Fibroblast of skin of back (primary cell): ENCODE measurements at places on chromosomes 4 and X.
A peak's percentile ranks its signal among the peaks of the same experiment; 100 is the strongest.

- no peak for DNase-seq
Observed at GRCh38 chr4:188299161-188299560, 159.9 kb downstream of the TRIML1 start.

DNA sequence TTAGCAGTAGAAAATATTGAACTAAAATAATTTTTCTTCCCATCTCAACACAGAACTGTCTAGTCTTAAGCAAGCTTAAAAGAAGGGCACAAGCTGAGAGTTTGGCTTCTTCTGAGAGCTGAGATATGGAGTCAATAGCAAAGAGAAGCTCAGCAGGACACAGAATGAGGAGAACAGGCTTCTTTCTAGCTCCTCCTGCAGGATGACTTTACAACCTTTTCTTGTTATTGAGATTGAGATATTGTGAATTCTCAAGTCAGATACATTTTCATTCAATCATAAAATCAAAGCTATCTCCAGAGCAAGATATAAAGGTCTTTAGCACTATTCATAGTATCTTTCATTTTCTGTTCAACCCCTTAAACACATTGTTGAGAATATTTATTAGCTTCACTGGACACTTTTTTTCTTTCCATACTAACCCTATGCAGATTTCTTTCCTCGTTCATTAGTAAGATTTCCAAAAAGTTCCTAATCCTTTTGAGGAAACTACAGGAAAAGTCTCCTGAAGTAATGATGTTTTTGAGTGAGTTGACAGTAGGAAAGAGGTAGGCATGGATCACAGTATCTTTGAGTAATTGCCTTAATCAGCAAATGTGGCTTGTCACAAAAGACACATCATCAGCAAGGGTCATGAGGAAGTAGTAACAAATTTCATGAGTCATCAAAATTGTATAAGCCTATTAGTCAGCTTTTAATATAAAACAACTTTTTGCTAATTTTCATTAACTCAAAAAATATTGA, 17.8 kb upstream of the CXCL3 start:
- DNase-seq = no peak

- peak; percentile 90 for DNase-seq
Observed at GRCh38 chrX:103531002-103531401, 11.7 kb upstream of the RAB40A start.

GRCh38 chrX:111090458-111090857, 5.5 kb upstream of the PAK3 start:
- no peak for DNase-seq

- no peak for DNase-seq
Observed at GRCh38 chr4:110617646-110618580, 5.0 kb downstream of the PITX2 start.

DNA sequence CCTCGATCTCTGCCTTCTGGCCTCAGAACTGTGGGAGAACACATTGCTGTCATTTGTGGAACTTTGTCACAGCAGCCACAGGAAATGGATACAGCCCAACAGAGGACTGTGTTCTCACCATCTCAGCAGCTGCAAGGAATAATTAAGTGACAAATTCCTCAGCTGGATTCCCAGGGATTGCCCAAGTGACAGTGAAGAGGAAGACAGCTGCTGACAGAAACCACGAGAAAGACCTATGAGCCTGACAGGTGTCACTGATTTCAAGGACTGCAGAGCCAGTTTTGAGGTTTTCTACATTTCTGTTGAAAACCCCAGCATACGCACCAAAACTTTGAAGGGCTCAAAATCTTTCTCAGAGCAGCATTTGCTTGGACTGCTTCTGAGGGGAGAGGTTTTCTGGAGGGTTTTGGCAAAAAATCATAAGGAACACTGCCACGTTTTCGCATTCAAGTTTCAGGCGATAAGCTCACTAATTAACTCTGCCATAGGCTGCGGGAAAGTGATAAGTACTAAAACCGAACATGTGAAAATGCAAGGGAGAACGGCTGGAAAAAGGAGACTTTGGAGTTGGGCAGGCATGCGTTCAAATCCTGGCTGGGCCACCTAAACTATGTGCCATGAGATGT, 88.8 kb downstream of the DRD5 start:
- no peak for DNase-seq

- peak; percentile 88 for DNase-seq
Observed at GRCh38 chr4:8241895-8242696, 27.5 kb upstream of the HTRA3 start.

DNA sequence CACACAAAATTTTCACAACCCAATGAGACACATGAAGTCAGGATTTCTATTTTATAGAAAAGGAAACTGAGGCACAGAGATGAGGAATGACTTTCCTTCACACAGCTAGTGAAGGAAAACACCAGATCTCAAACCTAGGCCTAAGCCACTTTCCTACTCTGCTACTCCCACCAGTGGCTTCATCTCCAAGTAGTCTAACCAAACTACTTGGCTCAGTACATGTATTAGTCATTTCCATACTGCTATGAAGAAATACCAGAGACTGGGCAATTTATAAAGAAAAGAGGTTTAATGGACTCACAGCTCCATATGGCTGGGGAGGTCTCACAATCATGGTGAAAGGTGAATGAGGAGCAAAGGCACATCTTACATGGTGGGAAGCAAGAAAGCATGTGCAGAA, 196.6 kb downstream of the EVC2 start:
- peak; percentile 18 for DNase-seq

- peak; percentile 60 for DNase-seq
Observed at GRCh38 chr4:66575008-66575696, 904.9 kb upstream of the EPHA5 start.

DNA sequence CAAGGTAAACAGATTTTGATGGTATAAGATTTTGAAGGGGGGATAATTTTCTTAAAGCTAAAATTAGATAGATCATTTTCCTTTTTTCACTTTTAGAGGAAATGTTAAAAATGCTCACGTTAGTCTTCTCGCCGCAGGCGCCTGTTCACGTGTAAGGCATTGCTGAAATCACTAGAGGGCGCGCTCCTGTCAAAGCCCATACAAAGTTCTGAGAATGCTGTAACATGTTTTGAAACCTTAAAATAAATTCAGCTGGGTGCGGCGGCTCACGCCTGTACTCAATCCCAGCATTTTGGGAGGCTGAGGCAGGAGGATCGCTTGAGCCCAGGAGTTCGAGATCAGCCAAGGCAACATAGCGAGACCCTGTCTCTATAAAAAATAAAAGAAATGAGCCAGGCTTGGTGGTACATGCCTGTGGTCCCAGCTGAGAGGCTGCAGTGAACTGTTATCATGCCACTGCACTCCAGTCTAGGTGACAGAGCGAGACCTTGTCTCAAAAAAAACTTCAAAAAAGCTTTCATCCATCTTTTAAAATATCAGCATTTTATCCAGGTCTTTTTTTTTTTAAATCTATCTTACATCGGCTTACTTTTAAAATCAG, 138.0 kb downstream of the RBMX2 start:
- peak; percentile 40 for DNase-seq

DNA sequence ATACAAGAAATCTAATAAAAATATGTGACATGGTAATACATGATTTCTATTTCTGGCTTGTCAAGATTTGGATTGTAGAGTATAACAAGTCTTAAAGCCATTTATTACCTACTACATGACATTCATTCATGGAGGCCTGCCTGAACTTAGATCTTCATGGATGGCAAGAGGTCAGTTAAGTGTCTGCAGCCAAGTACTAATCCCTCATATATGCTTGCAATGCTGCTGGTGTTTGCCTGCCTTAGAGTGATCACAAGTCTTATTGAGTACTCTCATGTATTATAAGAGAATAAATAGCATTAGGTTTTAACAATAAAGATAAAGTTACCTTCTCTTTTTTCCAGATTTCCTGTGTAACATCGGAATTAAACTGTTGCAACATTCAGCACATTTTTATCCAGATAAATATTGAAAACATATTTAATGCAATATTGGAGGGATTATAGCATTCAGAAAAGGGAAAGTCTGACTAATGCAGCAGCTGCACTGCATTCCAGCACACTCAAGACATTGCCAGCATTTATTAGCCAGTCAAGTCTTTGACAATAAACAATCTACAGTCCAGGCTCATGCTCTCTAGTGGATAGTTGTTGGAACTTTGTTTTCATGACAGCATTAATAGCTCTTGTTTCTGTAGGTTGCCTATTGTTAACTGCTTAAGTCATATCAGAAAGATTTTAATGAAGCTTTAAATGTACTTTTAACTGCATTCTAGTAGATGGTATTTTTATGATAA, 737.1 kb downstream of the FAT4 start:
- DNase-seq = peak; percentile 72

DNA sequence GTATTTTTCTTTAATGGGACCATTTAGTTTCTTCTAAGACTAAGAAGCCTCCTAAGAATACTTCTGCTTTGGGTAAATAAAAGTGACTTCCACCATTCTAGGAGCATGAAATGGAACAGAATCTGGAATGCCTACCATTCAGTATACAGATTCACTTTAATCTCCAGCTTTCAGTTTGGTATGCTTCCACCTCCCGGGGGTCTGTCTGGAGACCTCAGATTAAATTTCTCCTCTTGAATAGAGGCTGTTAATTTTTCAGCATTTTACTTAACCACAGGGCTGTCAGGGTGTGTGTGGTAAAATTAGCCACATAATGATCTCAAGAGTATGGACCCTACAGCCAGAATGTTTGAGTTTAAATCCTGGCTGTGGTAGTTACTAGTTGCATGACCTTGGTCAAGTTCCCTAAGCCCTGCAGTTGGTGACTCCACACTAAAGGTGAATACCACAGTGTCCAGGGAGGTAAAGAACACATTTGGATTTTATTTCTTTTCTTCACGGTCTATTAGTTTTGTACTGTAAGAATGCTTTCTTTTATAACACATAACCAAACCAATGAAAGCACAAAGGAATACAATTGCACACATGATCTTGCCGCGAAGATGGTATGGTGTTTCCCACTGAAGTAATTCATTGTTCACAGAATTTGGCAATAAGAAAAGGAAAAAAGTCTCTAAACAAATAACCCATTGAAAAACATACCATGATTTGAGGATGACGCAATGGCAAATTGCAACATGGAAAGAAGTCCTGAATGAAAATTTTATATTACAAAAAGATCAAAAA, 37.3 kb upstream of the TRIM2 start:
- peak; percentile 31 for DNase-seq

DNA sequence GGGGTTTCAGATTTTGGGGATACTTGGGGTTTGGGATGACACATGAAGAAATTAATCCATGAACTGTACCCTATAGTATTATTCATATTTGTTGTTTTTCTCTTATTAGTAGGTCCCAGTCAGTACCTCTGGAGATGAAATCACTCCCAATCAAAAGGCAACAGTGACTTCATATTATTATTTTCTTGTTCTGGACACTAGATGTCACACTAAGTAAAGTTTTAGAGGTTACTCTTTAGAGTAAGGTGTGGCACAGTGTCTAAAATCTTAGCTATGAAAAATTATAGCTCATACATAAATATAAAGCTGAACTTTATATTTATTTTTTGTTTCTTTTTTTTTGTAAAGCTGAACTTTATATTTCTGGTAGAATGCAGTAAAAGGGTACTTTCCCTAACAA, 35.1 kb downstream of the FAM114A1 start:
- peak; percentile 28 for DNase-seq

- DNase-seq = peak; percentile 52
Observed at GRCh38 chrX:74534569-74535038, 79.8 kb downstream of the RLIM start.

DNA sequence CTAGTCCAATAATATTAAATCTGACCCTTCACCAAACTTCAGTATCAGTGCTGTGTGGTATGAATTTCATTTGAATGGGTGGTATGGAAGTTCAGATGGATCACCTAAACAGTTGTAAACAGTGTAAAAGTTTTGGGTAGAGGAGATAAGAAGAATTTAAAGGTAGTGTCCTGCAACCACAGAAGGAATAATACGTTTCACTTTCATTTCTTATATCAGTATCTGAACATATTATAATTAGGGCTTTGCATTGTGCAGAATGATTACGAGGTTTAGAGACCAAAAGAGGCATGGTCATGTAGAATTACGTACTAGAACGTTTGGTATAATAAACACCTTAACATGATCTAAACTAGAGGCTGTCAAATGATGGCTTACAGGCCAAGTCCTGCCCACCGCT, 116.1 kb downstream of the PDLIM5 start:
- DNase-seq = no peak

- peak; percentile 31 for DNase-seq
Observed at GRCh38 chrX:15376956-15377355, 7.3 kb downstream of the VEGFD start.

DNA sequence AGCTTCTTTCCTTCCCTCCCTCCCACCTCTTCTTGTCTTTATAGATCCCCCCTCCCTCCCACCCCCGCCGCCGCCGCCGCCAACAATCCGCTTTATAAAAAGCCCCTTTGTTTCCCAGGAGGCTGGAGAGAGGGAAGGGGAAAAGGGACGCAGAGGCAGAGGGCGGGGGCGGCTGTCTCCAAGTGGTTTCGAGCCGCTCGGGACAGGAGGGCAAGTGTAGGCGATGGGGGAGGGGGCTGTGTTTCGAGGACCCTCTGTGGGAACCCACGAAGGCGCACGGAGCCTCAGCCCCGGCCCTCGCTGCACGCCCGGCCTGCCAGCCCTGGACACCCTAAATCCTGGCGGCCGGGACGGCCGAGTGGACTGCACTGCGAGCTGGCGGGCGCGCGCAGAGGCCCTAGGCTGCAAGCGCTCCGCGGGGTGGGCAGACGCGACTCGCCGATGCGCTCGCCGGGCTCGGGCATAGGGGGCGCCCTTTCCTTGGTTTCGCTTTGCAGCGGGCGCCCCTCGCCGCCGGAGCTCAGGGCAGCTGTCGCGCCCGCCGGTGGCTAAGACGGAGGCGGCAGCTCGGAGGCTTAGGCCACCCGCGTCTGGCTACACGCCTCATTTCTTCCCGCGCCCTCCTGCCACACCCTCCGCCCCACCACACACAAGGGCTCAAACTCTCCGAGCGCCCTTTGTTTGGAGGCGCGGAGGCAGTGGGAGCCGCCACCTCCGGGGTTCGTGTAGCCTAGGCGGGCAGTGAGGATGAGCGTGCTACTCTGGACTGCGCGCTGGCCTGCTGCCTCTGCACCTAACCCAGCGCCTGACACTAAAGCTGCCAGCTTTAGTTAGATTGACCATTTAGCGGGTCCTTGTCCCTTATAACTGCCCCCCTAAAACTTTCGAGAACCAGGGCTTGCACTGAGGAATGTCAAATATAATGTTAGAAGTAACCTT, 2.2 kb downstream of the MAMLD1 start:
- peak; percentile 57 for DNase-seq

DNA sequence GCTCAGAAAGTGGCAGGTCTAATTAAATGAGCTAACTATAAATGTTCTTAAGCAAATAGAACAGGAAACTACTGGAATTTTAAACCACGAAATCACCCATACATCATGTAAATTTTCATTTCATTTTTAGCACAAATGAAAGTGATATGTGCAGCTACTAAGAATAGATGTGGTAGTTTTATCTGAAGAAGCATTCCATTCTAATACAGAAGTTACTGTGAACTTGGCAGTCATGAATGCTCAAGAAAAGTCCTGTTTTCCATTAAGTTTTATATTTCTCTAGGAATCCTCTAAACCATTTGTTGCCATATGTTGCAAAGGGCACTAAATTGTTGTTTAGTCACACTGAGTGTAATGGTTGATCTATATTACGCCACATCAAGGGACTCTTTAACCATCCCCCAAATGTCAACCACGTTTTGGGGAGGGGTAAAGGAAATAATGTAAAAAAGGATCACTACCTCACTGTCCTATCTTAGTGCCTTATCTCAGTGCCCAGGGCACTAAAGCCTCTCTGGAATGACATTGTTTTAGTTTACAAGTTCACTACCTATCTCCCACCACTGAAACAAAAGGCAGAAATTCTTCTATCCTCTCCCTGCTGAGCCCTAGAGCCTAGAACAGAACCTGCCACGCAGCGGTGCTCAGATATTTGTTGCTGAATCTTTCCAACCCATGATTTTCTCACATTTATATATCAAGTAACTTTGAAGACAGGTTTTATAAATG, 118.0 kb downstream of the SHISA3 start:
- DNase-seq = peak; percentile 42
